ENCODE measurements at places on chromosomes 11 and 22.

GRCh38 chr11:74520316-74520715, 26.8 kb upstream of the LIPT2 start:
- DNase-seq: no peak

DNA sequence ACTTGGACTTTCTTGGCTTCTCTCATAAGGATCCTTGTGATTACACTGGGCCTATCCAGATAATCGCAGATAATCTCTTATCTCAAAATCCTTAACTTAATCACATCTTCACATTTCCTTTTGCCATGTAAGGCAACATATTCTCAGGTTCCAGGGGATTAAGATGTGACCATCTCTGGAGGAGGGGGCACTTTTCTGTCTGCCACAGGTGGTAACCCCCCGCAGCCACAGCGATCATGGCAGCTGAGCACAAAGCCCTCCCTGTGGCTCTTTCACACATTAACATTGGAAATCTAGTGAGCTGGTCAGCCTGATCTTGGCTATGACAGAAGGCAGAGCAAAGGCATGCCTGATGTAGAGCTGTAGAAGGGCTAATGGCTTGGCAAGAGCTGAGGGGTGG, 69.1 kb upstream of the CD82 start:
- DNase-seq: no peak

- no peak for DNase-seq
These were observed 9.7 kb downstream of the TMEM45B start for GRCh38 chr11:129825380-129825779.

GRCh38 chr11:70769106-70769505, 370.8 kb downstream of the CTTN start:
- DNase-seq: no peak

DNA sequence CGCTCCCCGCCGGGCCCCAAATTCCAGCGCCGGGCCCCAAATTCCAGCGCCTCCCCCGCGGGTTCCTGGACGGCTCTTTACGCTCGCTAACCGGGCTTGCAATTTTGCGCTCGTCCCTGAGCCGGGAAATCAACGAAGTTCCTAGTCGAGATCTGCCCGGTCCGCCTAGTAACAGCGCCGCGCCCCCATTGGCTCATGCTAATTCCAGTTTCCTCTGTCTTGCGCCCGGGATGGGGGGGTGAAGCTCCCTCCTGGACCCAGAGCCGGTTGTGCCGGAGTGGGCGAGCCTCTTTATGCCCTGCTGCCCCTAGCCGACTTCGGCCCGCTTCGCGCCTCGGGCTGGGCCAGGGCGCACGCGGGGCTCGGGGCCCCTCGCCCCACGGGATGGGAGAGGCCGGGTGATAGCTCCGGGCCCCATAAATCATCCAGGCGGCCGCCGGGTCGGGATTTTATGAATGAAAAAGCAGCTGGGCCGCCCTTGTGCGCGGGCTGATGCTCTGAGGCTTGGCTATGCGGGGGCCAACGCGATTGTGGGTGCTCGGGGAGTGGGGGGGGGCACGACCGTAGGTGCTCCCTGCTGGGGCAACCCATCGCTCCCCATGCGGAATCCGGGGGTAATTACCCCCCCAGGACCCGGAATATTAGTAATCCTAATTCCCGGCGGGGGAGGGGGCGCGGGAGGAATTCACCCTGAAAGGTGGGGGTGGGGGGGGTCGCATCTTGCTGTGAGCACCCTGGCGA, 1.8 kb upstream of the CCND1 start:
- no peak for DNase-seq

- DNase-seq: no peak
These were observed 38.0 kb downstream of the RTN4R start for GRCh38 chr22:20229916-20230775.
